ENCODE measurements at places on chromosomes 12 and 14.
A peak's percentile ranks its signal among the peaks of the same experiment; 100 is the strongest.

DNA sequence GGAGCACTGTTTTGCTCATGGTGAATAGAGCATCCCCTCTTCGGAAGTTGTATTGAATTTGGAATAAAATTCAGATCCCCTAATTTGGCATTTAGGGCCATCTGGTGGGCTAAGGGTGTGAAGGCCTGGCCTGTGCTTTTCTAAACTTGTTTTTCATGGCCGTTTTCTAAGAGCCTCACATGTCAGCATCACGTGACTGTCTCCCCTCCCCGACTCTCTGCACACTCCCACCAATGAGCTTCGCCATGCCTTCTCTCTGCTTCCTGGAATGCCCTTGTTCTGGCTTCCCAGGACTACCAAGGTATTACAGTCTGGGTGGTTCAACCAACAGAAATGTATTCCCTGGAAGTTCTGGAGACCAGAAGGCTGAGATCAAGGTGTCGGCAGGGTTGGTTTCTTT, 85.3 kb downstream of the PRIMA1 start:
- no peak for DNase-seq

- DNase-seq = no peak
Observed at GRCh38 chr12:121750507-121750955, 38.0 kb downstream of the TMEM120B start.

DNA sequence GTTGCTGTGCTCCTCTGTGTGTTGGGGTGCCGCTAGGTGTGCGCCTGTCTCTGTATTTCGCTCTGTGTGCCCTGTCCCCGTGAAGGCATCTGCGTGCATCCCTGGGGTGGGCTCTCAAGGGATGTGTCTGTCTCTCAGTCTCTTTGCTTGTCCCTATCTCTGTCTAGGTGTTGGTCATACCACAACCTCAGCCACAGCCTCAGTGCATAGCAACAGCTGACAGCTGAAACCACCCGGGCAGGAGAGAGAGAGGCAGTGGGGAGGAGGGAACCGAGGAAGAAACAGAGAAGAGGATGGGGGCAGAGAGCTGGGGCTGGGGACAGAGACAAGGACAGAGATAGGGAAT, 953 bp upstream of the NXPH4 start:
- DNase-seq = peak; percentile 40

DNA sequence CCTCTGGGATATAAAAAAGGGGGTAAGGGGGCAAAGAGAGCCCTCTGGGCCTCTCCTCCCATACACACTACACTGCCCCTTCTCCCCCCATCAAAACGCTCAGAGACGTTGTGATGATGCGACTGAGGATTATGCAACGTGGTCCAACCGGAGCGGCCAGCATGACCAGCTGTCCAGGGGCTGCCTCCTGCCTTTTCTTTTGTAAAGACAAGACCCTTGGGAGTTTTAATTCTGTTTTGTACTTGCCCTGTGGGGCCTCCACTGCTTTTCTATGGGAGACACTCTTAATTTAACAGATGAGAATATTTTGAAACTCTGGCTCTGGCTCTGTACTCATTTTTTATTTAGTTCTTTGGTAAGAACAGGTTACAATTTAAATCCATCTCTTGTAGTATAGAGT, 7.2 kb downstream of the MBD6 start:
- DNase-seq = no peak

GRCh38 chr12:252636-253035, 10.0 kb downstream of the SLC6A13 start:
- DNase-seq = no peak

DNA sequence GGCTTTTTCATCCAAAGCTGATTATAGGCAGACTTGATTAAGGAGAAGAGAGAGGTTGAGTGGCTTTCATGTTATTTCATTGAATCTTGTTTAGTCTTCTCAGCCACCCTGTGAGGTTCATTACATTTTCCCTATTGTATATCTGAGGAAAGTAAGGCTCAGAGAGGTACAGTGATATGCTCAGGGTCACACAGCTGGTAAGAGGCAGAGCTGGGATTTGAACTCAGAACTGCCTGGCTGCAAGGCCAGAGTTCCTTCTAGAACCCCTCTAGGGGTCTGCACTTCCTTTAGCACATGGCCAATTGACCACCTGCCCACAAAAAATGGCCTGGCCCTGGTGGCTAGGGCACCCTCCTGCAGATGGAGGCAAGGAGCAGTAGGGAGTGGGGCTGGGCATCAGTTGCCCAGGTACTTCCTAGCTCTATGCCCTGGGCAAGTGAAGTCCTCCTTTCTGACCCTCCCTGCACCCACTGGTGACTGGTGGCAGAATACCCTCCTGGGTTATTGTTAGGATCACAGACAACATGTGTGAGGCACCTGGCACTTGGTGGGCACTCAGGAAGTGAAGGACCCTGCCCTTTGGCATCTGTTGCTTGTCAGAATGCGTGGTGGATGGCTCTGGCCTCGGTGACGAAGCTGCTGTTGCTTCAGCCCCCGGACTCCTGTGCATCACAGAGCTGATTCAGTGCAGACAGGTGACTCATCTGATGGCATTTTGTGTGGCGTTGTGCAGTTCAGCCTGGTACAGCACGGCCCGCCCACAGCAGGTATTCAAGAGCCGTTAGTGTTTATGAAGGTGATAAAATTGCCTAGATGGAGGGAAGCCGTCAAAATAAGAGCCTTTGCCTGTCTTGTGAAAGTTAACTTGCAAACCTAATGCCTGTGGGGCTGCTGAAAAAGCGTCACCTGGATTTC, 115.8 kb downstream of the SLC25A47 start:
- peak; percentile 69 for DNase-seq

- DNase-seq = no peak
Observed at GRCh38 chr12:58412461-58413060, 471.2 kb downstream of the ATP23 start.

DNA sequence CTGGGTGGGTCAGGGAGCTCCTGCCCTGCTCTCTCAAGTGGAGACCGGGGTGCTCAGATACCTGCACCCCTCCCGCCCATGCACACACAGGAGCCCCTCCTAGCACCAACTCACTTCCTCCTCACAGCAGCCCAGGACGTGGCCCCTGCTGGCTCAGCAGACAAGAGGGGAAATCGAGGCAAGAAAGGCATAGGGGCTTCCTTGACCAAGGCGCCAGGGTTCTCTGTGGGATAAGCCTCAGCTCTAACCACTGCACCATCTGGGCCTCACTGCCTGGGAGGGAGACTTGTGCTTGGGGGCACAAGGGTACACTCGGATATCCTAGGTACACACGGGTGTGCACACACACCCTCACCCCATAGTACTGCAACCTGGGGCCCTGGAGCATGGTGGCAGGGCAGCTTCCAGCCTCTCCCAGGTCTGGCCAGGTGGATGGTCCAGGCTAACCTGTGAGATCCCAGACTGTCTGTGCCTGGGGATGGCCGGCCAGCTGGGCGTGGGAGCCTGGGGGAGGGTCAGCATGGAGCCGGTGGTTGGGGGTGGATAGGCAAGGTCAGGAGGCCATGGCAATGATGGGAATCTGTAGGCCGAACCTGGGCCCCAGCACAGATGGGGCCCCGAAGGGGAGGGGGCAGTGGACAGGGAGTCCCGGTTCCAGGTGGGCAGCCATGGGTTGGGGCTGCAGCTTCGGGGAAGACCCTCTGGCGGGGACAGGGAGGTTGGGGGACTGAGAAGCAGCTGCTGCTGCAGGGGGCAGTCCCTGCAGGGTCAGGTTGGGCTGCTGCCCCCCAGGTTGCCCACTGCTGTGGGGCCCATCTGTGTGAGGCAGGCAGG, 312.4 kb downstream of the TMEM121 start:
- DNase-seq = no peak

GRCh38 chr14:101762530-101763101, 1.1 kb downstream of the PPP2R5C start:
- DNase-seq = no peak

GRCh38 chr12:107646436-107646835, 39.2 kb upstream of the PWP1 start:
- DNase-seq = no peak

- peak; percentile 69 for DNase-seq
Observed at GRCh38 chr12:69900720-69901131, 75.7 kb downstream of the MYRFL start.
